ENCODE measurements at places on chromosomes 2 and 18. TPM values are rescaled to one million over a fixed set of nuclear protein-coding genes. Genes with fewer than 3 reads are reported as not detected.

Gene CHCHD5
- total RNA-seq = 21.3 TPM

Gene HOXD11
- total RNA-seq = not detected

Gene TUBA4B
- not detected for total RNA-seq

Gene TMEM17
- total RNA-seq = 0.15 TPM

Gene ABCG5
- not detected for total RNA-seq

Gene SCN3A
- total RNA-seq = not detected

Gene ARHGEF4
- total RNA-seq = 3.4 TPM

Gene EVX2
- total RNA-seq = not detected

Gene ATP8B1
- total RNA-seq = not detected

All from naive thymus-derived CD4-positive, alpha-beta T cell (primary cell).